Stimulated activated CD4-positive, alpha-beta T cell treated with anti-CD3 and anti-CD28 coated beads, TNF-alpha, amount 100 ng/mL, for 4 hours (primary cell): ENCODE measurements at places on chromosomes 3 and 15.

- DNase-seq = no peak
Measured at GRCh38 chr3:50161320-50161719, 6.2 kb downstream of the SEMA3F start.

DNA sequence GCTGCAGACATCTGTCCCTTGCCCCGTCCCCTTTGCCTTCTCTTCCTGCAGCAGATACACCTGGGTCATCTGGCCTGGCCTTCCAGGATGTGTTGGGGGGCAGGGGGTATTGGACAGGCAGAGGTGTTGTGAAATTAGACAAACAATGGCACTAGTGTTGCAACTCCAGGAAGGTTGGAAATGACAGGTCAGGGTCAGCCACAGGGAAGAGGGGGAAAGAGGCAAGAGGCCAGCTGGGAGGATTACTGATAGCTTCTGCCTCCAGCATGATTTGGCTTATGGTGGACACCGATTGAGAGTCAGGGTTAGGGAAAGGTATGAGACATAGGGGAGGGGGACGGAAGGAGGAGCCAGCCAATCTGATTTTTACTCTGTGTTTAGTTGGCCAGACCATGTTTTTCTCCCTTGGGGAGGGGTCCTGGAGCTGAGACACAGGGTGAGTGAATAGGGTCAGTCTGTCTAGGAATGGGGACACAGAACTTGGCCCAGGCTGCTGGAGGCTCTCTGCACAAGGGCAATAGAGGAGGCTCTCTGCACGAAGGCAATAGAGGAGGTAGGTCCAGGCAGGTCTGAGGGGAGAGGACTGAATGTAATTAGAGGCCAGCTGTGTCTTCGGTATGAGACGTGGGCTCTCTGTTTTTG is 3.4 kb upstream of the ATP2B2 start:
- DNase-seq = no peak

DNA sequence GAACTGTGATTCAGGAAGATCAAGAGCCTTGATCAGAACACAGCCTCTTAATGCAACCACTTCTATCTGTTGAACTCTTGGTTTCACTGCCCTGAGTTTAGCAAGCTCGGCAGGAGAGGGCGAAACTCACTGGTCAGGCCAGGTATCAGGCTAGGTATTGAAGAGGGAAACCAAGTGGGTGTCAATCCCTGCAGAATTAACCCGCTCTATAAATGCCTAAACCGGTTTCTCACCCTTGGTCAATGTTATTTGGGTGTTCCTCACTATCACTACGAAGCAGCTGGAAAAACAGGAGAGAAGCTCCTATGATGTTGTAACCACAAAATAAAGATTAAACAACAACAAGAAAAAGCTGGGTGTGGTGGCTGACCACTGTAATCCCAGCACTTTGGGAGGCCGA is 23.9 kb downstream of the LIPH start:
- no peak for DNase-seq

DNA sequence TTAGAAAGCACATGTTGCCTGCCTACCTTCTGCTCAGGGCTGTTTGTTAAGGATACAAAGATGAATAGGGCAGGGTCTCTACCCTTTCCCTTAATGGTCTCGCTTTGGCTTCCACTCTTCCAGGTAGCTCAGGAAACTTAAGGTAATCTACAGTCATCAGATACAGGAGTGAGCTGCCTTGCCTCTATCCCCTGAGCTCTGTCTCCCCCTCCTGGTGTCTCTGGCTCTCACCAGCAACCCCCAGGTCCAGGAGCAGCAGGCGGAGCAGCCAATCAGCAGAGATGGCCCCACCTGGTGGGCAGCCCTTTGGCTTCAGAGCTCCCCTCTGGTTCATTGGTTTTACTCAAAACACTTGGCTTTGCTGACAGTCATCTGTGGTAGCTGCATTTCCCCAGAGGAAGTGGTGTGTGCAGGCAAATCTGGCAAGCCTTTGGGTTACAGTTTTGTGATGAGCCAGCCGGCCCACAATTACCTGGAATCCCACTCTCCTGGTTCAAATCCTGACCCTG is 8.5 kb upstream of the CX3CR1 start:
- DNase-seq = peak; percentile 39

GRCh38 chr3:183318877-183319276 is 65.8 kb downstream of the B3GNT5 start:
- no peak for DNase-seq

- DNase-seq = no peak
Measured at GRCh38 chr3:61454006-61454585, 107.3 kb upstream of the PTPRG start.

- no peak for DNase-seq
Measured at GRCh38 chr3:5607581-5607980, 420.1 kb downstream of the EDEM1 start.

DNA sequence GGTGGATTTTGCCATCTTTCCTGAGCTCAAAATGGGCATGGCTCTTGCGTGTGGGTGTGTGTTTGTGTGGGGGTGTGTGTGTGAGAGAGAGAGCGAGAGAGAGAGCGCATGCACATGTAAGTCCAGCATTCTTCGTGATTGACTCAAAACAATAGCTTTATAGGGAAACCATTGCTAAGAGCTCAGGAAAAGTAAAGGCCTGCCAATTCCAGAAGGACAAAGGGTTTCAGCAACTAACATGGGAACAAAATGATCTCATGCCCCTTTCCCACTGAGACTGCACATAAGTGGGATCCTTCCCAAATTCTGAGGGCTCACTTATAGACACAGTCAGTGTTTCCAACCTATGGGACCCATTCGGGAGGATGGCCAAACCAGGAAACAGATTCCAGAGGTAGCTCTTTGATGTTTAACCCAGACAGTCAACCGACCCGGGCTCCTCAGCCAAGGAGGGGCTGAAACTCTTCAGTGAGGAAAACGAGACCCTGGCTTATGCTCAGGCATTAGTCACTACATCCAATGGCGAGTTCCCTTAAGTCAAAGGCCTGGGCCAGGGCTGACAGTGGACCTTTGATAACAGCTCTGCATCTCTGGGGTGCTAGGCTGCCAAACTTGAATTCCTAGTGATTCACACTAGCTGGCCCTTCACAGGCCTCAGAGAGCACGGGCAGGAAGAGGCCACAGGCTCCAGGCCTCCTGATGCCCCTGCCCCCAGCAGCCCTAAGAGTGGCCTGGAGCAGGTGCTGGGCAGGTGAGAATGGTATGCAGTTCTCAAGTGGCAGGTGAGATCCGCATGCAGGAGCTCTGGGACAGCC is 305.0 kb upstream of the C2CD4B start:
- no peak for DNase-seq

DNA sequence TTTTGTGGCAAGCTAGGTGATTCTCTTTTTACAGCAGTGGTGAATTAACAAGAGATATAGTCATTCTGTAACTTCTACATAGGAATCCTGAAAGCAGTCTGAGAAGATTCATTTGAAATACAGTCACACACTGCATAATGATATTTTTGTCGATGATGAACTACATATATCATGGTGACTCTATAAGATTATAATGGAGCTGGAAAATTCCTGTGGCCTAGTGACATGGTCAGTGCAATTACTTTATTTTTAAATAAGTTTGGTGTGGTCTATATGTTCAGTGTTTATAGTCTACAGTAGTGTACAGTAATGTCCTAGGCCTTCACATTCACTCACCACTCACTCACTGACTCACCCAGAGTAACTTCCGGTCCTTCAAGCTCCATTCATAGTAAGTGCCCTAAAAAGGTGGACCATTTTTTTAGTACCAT is 511.4 kb upstream of the MCTP2 start:
- DNase-seq = no peak

DNA sequence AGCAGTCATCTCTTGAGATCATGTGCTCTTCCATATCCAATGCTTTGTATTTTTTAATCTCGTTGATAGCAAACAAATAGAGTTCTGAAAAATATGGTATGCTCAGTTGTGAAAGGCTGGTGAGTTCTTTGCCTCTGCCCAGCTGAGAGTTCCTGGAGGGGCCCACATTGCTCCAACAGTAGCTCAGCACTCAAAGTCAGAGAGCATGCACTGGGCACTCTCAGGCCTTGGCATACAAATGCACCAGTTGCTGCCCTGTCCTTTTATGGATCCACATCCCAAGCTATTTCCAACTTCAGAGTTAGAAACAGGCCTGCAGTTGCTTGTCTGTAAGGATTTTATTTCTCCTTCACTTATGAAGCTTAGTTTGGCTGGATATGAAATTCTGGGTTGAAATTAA is 181.7 kb upstream of the CHRNA7 start:
- no peak for DNase-seq

DNA sequence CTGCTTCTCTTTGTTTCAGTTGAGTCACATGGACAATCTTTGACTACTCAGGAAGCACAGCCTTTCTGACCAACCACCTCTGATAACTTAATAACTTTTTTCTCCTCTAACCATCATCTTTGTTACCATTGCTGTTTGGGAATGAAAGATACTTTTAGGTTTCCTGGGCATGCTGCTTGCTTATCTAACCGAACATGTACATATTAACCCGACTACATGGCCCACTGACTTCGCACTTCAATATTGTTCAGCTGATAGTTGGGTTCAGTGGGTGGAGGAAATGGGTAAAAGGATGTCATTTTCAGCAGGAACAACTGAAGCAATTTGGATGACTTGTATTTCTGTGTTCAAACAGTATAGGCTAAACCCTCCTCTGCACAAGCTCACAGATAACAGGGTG is 214.3 kb downstream of the SQOR start:
- no peak for DNase-seq

- no peak for DNase-seq
Measured at GRCh38 chr15:39417366-39418134, 163.3 kb upstream of the THBS1 start.

DNA sequence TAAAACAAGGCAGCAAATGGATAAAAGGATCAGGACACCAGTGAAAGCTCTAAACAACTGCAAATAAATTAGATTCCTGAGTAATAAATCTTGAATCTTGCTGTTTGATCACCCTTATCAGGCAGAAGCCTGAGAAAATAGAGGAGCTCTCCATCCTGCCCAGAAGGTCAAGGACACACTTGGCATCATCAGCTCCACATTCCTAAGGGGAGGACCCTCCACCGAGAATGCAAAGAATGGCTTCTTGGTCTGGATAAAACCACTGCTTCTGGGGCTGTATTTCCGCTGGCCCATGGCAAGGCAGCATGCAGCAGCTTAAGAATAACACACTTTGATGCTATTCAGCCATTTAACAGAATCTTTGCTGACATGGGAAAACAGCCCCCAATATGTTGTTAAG is 108.9 kb upstream of the TSC22D2 start:
- DNase-seq = no peak

DNA sequence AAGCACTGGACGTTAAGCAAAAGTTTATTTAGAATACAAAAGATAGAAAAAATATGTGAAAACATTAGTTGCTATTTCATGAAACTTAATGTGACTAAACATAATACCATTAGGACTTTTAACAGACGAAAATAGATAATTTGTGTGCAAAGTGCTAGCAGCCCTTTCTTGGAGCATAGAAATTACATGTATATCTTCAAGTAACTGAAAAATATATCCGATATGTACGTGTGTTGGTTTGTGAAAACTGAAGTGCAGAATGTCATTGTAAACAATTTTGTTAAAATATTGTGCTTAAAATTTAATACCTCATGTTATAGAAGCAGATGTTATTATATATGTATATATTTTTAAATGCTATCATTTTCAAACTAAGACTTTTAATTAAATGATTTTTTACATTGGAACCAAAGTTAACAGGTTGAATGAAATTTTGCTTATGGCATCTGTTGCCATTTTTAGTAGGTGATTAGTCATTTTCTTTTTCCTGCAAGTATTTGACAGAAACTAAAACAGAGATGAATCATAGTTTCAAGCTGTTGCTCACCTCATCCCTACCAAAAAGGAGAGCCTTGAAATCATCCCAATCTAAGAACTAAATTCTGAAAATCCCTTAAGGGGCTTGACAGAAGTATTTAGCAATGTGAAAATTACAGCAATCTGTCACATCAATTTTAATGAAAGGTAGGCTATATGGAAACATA is 334.8 kb downstream of the NAALADL2 start:
- no peak for DNase-seq

- peak; percentile 2 for DNase-seq
Measured at GRCh38 chr3:126704494-126705214, 614 bp downstream of the CHCHD6 start.

DNA sequence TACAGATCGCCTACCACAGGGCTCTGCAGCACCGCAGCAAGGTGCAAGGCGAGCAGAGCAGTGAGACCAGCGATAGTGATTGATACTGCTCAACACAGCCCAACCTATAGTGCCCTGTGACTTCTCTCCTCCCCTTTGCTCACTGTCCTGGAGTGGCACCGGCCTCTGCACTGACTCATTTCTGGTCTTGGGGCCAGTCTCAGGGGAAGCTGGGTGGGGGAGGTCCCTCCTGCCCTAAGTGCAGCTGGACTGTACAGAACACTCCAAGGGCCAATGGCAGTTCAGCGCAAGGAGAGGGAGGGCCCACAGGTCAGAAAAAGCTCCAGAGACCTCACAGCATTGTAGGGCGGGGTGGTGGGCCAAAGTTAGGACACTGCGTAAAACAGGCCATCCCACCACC is 2.5 kb upstream of the OGG1 start:
- DNase-seq = no peak

GRCh38 chr3:72679540-72680198 is 168.6 kb downstream of the SHQ1 start:
- DNase-seq = no peak

GRCh38 chr15:79124388-79124787 is 33.8 kb upstream of the RASGRF1 start:
- no peak for DNase-seq

- no peak for DNase-seq
Measured at GRCh38 chr3:128496019-128496601, 3.1 kb upstream of the GATA2 start.

GRCh38 chr3:142318331-142318730 is 92.9 kb upstream of the GK5 start:
- DNase-seq = no peak

- no peak for DNase-seq
Measured at GRCh38 chr3:45207446-45207845, 18.6 kb downstream of the TMEM158 start.

DNA sequence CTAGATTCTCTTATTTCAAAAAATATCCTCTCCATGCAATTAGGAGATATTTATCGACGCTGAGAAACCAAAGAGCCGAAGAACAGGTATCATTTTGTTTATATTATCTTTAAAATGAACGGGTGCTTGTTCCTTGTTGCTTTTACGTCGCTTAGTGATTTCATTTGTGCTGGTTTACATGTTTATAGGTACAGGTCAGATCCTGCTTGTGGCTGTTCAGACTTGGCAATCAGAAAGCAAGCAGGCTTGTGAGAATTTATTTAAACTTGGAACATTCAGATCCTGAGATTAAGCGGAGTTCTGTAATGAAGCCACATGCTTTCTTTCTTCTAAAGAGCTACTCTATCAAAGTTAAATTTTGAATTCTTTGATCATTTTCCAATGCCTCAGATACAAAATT is 43.0 kb upstream of the ATP2C1 start:
- DNase-seq = no peak

- DNase-seq = no peak
Measured at GRCh38 chr15:38217191-38217595, 35.4 kb upstream of the SPRED1 start.

GRCh38 chr15:90871139-90871715 is 2.8 kb downstream of the FURIN start:
- no peak for DNase-seq

GRCh38 chr15:99213187-99213811 is 36.1 kb downstream of the TTC23 start:
- peak; percentile 31 for DNase-seq
